T follicular helper cell (primary cell): ENCODE measurements at places on chromosomes 7 and 10.

- no peak for DNase-seq
These were observed 111.5 kb upstream of the MKI67 start for GRCh38 chr10:128237710-128238109.

GRCh38 chr7:154685564-154685901, 317.4 kb downstream of the PAXIP1 start:
- DNase-seq: no peak

GRCh38 chr7:125127304-125127703, 197.7 kb upstream of the POT1 start:
- no peak for DNase-seq

DNA sequence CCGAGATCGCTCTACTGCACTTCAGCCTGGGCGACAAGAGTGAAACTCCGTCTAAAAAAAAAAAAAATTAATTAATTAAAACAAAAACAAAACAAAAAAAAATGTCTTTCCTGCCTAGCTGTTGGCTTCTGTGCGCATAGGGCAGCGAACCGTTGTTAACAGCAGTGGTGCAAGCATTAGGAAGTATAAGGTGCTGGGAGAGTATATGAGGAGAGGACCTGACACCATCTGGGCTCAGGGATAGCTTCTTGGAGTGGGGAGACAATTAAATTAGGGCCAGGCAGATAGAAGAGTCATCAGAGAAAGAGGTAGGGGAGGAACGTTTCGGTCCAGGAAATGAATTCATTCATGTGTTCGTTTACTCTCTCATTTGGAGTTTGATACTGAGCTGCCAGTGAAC, 46.2 kb upstream of the EZH2 start:
- DNase-seq: no peak

DNA sequence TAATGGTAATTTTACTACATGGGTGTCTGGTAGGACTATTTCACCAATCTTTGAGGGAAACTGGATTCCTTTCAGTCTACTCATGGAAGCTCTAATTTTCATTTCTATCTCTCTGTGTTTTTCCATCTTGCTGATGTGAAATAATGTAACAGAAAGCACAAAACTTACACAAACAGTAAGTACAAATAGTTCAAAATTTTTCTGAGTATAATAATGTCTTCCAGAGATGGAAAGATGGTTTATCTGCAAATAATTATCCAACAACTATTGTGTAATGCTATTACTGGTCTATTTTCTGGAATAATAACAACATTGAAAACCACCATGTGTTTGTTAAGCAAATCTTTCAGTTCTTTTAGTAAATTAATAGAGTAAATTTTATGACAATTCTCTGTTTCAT, 565.8 kb upstream of the MGMT start:
- DNase-seq: no peak

DNA sequence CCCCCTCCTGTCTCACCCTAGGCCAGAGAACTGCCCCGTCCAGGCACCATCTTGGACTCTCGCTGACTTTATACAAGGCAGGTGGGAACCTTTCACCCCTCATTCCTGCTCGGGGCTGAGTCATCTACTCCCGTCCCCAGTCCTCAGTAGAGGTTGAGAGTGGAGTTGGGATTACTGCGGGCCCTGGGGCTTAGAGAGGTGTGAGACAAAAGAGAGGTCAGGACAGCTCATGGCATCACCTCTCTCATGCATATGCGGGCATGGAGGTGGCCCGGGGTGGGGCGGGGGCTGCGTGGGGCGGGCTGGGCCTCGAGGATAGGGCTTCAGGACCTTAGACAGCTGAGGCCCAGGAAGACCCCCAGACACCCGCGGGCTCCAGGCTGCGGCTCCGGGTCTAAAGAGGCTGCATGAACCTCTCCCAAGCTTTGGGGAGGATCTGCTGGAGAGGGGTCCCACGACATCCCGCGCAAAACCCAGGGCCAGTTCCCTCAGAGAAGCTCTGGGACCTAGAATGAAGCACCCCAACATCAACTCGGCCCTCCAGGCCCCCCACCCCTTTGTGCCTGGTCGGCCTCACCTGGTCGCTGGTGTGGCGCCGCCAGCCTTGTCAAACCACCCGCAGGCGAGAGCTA, 317 bp downstream of the PDZD7 start:
- no peak for DNase-seq

DNA sequence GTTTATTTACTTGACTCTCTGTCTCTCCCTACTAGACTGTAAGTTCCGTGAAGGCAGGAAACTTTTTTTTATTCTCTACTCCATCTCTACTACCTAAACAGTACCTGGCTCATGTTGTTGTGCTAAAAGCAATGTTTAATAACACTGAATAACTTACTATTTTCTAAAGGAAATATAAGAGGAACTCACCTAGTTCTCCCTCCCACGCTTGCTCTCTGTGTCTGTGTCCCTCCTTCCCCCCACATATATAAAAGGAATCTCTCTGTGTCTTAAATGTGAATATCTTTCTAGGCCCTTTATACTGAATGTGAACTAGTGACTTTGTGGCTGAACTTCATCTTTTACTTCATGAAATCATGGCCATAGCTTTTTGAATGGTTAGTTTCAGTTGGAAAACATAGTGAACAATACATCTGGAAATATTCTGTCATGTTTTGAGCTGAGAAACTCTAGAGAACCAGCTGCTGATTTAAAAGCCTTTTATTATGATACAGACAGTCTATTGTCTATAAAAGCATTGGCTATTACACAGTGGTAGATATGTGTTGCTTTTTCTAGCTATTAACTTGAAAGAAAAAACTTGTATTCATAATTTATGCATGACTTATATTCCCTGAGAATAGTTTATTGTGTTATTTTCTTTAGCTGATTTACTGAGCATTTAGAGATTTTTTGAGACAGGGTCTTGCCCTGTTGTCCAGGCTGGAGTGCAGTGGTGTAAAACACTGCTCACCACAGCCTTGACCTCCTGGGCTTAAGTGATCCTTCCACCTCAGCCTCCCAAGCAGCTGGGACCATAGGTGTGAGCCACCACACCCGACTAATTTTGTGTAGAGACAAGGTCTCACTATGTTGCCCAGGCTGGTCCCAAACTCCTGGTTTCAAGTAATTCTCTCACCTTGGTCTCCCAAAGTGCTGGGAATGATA, 42.5 kb downstream of the VCL start:
- no peak for DNase-seq

DNA sequence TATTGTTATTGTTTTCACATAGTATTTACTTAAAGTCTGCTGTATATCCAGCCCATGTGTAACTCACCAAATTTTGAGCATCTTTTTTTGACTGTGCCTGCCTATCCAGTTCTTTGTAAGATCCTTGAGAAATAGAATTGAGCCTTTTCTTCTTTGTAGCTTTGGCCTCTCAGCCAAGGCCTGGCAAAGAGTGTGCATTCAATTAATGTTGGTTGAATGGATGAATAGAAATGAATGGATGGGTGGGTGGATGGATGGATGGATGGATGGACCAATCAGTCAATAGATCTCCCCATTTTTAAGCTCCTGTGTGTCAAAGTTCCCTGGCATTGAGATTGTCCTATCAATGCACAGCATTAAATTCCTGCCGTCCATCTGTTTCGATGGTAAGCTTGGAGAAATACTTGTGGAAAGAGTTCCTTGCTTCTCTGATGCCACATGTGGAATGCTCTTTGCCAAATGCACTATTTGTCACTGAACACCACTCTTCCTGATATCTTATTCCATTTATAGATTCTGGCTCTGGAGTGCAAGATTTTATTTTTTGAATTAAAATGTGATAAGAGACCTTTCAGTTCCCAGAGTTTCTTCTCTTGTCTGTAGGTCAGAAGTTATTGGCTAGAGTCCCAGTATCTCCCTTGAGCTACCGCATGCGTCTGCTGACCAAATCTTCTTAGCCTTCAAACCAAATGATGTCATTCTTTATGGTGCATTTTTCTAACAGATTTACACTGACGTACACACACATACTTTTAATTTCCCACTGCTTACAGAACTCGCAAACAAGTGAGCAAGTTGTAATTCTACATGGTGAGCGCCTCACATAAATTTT, 20.7 kb upstream of the ADRB1 start:
- DNase-seq: no peak

GRCh38 chr10:86366033-86366901, at the start of gene GRID1:
Gene GRID1 (minus strand): TSS chr10:86366795.
- no peak for DNase-seq
